ENCODE measurements at places on chromosomes 12 and 14. TPM values are rescaled to one million over a fixed set of nuclear protein-coding genes. Genes with fewer than 3 reads are reported as not detected.
A peak's percentile ranks its signal among the peaks of the same experiment; 100 is the strongest.

GRCh38 chr14:64387232-64387781 is 846 bp upstream of the MTHFD1 start:
- peak overlapping the region; percentile 80 for H3K27ac ChIP-seq
- DNase-seq, result peak; percentile 54
- peaks cover 9% of the 10 kb centered on the region for H3K36me3 ChIP-seq
- H3K4me3 ChIP-seq, result peak overlapping the region; percentile 92
- peaks cover 14% of the 10 kb centered on the region for H3K4me1 ChIP-seq

OR4L1 gene
- not detected for total RNA-seq

RBM25 gene
- total RNA-seq, result 36.5 TPM

GRCh38 chr14:21486640-21487087 is 9.7 kb downstream of the TOX4 start:
- DNase-seq, result no peak
- H3K27me3 ChIP-seq, result no peaks in the 10 kb centered on the region
- H3K4me1 ChIP-seq, result no peaks in the 10 kb centered on the region
- H3K36me3 ChIP-seq, result peaks cover 35% of the 10 kb centered on the region
- H3K27ac ChIP-seq, result no peak overlapping the region

SENP1 gene
- 19.7 TPM for total RNA-seq

GRCh38 chr12:28027328-28027727 is 54.8 kb upstream of the PTHLH start:
- H3K4me1 ChIP-seq, result peaks cover 12% of the 10 kb centered on the region
- peak; percentile 27 for DNase-seq
- no peaks in the 10 kb centered on the region for H3K36me3 ChIP-seq
- H3K27ac ChIP-seq, result no peak overlapping the region
- H3K27me3 ChIP-seq, result no peaks in the 10 kb centered on the region
- no peak overlapping the region for H3K4me3 ChIP-seq

DNA sequence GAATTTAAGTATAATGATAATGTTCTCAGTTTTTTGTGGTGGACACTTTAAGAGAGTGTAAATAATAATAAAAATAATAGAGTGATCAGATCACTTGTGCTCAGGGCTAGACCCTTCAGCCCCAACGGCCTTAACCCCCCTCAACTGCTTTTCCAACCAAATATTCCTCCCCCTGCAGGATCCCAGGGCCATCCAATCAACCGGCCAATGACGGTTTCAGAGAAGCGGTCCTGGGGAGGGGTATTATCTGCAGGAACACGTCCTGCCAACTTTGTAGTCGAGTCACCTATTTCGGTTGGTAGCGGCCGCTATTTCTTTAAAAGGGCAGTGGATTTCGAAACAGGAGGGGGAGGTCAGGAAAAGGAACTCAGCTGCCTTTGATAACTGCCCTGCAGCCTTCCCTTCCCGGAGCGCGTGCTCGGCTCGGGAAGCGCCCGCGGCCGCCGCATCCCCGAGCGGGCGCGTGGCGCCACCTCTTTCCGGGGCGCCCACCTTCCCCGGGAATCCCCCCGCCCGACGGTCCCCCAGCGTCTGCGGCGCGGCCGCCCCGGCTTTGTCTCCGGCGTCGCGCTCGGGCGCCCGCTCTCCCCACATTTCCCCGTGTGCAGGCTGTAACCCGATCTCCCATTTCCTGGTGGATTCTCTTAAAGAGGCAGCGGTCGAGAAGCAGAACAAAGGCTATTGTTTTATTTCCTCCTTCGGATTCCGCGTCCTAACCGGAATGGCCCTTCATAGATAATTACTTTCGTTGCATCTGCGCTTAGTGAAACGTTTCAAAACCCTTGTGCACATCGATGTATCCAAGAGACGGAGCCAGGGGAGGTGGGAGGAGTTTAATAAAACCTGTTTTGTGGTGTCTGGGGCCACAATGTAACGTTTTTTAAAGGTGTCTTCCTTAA is 711 bp upstream of the ETV6 start:
- peaks cover 21% of the 10 kb centered on the region for H3K4me1 ChIP-seq
- H3K27me3 ChIP-seq, result no peaks in the 10 kb centered on the region
- H3K36me3 ChIP-seq, result no peaks in the 10 kb centered on the region
- H3K27ac ChIP-seq, result peak overlapping the region; percentile 100
- DNase-seq, result peak; percentile 96

DNA sequence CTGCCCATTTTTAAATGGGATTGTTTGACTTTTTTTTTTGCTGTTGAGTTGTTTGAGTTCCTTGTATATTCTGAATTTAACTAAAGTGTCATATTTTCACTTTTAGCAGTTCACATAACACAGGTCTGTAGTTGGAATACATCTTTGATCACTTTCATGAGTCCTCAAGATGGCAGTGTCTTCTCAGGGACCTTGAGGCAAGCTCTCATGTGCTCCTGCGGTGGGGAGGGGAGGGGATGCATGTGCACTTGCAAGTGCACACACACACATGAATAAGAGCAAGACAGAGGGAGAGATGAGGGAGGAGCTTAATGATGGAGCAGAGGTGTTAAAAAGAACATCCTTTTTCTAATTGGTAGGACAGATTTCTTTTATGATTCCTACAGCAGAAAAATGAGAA is 291.4 kb upstream of the OR4E1 start:
- H3K27me3 ChIP-seq, result no peaks in the 10 kb centered on the region
- no peaks in the 10 kb centered on the region for H3K36me3 ChIP-seq
- DNase-seq, result no peak
- no peak overlapping the region for H3K4me3 ChIP-seq
- no peak overlapping the region for H3K27ac ChIP-seq
- H3K4me1 ChIP-seq, result no peaks in the 10 kb centered on the region

GRCh38 chr12:78406828-78407227 is 457.7 kb upstream of the SYT1 start:
- H3K36me3 ChIP-seq, result no peaks in the 10 kb centered on the region
- no peaks in the 10 kb centered on the region for H3K4me1 ChIP-seq
- no peak for DNase-seq
- no peak overlapping the region for H3K27ac ChIP-seq
- H3K4me3 ChIP-seq, result no peak overlapping the region

GRCh38 chr12:7219599-7220243 is 30.2 kb downstream of the PEX5 start:
- no peak overlapping the region for H3K27ac ChIP-seq
- H3K4me3 ChIP-seq, result no peak overlapping the region
- H3K4me1 ChIP-seq, result no peaks in the 10 kb centered on the region
- H3K36me3 ChIP-seq, result no peaks in the 10 kb centered on the region
- peak; percentile 79 for DNase-seq

- H3K36me3 ChIP-seq, result no peaks in the 10 kb centered on the region
- DNase-seq, result no peak
- no peak overlapping the region for H3K4me3 ChIP-seq
- no peak overlapping the region for H3K27ac ChIP-seq
Observed at GRCh38 chr12:131851741-131852550, 23.8 kb downstream of the MMP17 start.

DNA sequence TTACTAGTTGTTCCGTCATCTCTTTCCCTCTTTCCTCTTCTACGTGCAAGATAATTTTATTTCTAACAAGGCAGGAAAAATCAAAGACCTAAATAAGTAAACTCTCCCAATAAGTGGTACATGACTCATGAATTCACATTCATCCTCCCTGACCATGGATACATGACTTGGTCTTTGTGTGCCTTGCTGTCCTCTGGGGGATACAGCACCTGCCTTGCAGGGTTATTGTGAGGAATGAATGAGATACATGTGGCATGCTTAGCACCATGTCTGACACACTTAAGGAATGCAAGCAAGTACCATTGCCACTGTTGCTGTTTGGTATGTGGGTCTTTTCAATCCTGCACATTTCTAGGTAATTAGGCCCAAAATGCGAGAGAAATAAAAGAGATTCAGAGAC is 208.4 kb downstream of the DPF3 start:
- H3K4me1 ChIP-seq, result no peaks in the 10 kb centered on the region
- DNase-seq, result no peak
- H3K4me3 ChIP-seq, result no peak overlapping the region
- H3K27me3 ChIP-seq, result peaks cover 3% of the 10 kb centered on the region
- H3K27ac ChIP-seq, result no peak overlapping the region

BATF gene
- total RNA-seq, result 0.44 TPM

DNA sequence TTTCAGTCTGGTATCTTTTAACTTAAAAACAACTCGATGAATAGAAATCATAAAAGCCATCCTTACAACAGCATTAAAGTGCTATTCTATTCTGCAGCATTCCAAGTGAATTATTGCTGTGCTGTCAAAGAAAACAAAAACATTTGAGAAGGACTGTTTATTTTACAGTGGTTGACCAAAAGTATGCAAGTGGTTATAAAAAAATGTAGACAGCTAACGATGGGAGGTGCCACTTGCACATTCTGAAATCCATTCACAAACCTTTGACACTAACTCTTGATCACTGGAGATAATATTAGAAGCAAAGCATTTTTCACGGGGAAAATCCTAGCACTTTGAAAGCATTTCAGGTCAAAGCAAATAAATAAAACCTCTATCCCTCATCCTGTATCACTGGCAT is 55.6 kb downstream of the HMGA2 start:
- no peak for DNase-seq
- no peak overlapping the region for H3K4me3 ChIP-seq
- no peak overlapping the region for H3K27ac ChIP-seq
- no peaks in the 10 kb centered on the region for H3K36me3 ChIP-seq
- peaks cover 21% of the 10 kb centered on the region for H3K4me1 ChIP-seq

DACT1 gene
- 26.6 TPM for total RNA-seq

DNA sequence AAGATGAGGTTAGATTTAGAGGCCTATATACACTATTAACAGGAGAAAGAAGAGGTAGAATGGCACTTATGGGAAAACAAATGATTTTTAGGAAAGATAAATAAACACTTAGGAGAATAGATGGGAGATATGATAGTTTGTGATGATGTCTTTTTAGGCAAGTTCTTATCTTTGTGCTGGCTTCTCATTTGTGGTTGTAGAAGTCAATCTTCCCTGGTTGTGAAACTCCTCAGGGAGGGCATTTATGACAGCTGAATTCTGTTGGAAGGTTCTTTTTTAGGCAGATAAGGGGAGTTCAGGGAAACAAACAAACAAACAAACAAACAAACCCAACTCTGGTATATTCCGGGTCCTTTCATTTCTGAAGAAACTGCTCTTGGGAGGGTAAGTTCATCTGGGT is 311.8 kb downstream of the AEBP2 start:
- no peaks in the 10 kb centered on the region for H3K27me3 ChIP-seq
- no peaks in the 10 kb centered on the region for H3K36me3 ChIP-seq
- no peaks in the 10 kb centered on the region for H3K4me1 ChIP-seq
- DNase-seq, result no peak
- no peak overlapping the region for H3K27ac ChIP-seq
- H3K4me3 ChIP-seq, result no peak overlapping the region

GRCh38 chr14:32934073-32934880 is 4.4 kb upstream of the NPAS3 start:
- no peaks in the 10 kb centered on the region for H3K36me3 ChIP-seq
- H3K27ac ChIP-seq, result peak overlapping the region; percentile 86
- H3K4me3 ChIP-seq, result peak overlapping the region; percentile 62
- H3K27me3 ChIP-seq, result peaks cover 49% of the 10 kb centered on the region
- peak; percentile 86 for DNase-seq

- peak; percentile 24 for DNase-seq
- peaks cover 6% of the 10 kb centered on the region for H3K36me3 ChIP-seq
- no peaks in the 10 kb centered on the region for H3K27me3 ChIP-seq
- H3K4me3 ChIP-seq, result no peak overlapping the region
- H3K4me1 ChIP-seq, result peaks cover 11% of the 10 kb centered on the region
- no peak overlapping the region for H3K27ac ChIP-seq
Observed at GRCh38 chr12:32568228-32568627, 110.9 kb upstream of the DNM1L start.

DNA sequence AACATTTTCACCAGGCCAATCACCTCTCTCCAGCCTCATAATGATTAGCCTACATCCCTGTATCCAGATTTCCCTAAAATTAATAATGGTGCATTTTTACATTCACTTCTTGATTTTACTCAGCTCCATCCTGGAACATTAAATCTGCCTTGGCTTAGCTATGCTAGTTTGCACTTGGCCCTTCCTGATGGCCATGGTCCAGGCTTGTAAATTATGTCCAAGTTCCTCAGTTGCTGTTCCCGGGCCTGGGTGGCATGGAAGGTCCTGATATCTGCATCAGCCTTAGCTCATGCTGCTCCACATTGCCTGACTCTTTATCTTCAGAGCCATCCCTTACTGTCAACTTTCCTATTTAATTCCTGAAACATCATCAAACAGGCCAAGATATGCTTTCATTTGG is 11.1 kb upstream of the METTL17 start:
- H3K27me3 ChIP-seq, result no peaks in the 10 kb centered on the region
- H3K4me1 ChIP-seq, result peaks cover 4% of the 10 kb centered on the region
- no peak overlapping the region for H3K27ac ChIP-seq

- DNase-seq, result peak; percentile 10
- no peak overlapping the region for H3K4me3 ChIP-seq
- no peak overlapping the region for H3K27ac ChIP-seq
- no peaks in the 10 kb centered on the region for H3K4me1 ChIP-seq
Observed at GRCh38 chr12:79006306-79006705, 141.7 kb downstream of the SYT1 start.

C12orf60 gene
- 1.4 TPM for total RNA-seq

DNA sequence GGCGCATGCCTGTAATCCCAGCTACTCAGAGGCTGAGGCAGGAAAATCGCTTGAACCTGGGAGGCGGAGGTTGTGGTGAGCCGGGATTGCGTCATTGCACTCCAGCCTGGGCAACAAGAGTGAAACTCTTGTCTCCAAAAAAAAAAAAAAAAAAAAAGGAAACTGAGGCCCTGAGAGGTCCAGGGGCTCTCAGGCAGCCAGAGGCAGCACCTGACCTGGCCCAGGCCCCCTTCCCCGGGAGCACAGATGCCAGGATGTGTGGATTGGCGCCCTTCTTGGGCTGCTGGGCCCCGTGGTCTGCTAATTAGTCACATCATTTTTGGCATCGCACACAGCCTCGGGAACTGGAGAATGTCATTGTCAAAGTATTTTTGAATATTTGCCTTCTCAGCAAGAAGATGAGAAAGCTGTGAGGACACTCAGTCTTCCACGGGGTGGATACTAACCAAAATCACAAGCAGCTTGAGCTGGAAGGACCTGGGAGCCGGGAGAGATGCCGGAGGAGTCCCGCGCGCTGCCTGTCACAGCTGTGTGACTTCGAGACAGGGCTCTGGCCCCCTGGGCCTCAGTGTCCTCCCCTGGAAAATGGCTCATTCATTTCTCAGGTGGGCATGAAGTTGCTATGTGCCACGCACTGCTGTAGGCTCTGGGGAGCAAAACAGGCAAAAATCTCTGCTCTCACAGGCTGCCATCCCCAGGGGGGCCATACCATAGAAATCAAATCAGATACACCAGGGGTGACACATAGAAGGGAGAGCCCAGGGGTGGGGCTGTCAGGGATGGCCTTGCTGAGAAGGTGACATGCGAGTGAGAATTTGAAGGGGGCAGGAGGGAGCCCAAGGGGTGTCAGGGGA is 12.5 kb upstream of the RCOR1 start:
- no peak overlapping the region for H3K27ac ChIP-seq
- no peak overlapping the region for H3K4me3 ChIP-seq
- peaks cover 10% of the 10 kb centered on the region for H3K4me1 ChIP-seq
- no peaks in the 10 kb centered on the region for H3K27me3 ChIP-seq
- no peaks in the 10 kb centered on the region for H3K36me3 ChIP-seq

POTEG gene
- total RNA-seq, result not detected

DNA sequence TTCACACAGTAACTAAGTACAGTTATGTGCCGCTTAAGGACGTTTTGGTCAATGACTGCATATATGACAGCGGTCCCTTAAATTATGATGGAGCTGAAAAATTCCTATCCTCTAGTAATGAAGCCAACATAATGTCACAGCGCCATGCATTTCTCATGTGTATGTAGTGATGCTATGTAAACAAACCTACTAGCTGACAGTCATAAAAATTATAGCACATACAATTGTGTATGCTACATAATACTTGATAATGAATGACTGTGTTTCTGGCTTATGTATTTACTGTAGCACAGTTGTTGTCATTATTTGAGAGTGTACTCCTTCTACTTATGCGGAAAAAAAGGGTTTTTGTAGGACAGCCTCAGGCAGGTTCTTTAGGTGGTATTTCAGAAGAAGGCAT is 99.7 kb downstream of the DACT1 start:
- no peak overlapping the region for H3K4me3 ChIP-seq
- no peaks in the 10 kb centered on the region for H3K36me3 ChIP-seq
- no peak overlapping the region for H3K27ac ChIP-seq
- DNase-seq, result no peak
- H3K27me3 ChIP-seq, result no peaks in the 10 kb centered on the region
